ENCODE measurements at places on chromosomes 1 and 21.

- DNase-seq = no peak
Observed at GRCh38 chr1:51311826-51312225, 18.5 kb downstream of the TTC39A start.

DNA sequence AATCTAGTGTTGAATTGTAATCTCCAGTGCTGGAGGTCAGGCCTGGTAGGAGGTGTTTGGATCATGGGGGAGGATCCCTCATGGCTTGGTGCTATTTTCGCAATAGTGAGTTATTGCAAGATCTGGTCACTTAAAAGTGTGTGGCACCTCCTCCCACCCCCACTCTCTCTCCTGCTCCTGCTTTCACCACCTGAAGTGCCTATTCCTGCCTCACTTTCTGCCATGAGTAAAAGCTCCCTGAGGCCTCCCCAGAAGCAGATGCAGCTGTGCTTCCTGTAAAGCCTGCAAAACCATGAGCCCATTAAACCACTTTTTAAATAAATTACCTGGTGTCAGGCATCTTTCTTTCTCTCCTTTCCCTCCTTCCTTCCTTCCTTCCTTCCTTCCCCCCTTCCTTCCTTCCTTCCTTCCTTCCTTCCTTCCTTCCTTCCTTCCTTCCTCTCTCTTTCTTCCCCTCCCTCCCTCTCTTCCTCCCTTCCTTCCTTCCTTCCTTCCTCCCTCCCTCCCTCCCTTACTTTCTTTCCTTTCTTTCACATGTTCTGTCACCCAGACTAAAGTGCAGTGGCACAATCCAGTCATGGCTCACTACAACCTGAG lies 172.4 kb downstream of the C1orf21 start:
- no peak for DNase-seq

DNA sequence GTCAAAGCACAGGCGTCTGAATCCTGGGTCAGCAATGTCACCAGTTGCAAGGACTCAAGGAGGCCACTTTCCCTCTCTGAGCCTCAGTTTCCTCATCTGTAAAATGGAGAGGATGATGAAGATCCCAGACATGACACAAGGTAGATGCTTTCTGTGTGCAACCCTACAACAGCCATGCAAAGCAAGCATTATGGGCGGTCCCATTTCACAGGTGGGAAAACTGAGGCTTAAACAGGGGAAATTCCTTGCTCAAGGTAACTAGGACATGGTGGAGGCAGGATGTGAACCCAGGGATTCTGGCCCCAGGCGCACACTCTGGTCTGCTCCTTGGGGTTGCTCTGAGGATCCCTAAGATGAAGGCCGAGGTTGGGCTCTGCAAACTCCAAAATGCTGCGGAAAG lies 311.0 kb downstream of the PTPRU start:
- DNase-seq = no peak

DNA sequence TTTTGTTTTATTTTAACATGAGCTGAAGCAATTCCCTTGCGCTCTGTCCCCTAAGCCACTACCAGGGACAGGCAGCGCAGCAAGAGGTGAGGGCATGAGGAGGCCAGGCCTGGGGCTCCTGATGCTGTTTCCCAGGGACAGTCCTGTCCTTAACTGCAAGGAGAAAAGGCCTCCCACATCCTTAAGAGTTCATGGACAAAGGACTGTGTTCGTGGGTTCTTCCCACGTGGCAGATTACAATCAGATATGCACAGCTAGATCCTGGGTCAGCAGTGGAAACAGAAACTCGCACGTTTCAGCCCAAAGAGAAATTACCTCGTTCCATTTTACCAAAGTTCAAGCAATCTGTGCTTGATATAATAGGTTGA lies 85.8 kb downstream of the MIS18A start:
- DNase-seq = no peak

DNA sequence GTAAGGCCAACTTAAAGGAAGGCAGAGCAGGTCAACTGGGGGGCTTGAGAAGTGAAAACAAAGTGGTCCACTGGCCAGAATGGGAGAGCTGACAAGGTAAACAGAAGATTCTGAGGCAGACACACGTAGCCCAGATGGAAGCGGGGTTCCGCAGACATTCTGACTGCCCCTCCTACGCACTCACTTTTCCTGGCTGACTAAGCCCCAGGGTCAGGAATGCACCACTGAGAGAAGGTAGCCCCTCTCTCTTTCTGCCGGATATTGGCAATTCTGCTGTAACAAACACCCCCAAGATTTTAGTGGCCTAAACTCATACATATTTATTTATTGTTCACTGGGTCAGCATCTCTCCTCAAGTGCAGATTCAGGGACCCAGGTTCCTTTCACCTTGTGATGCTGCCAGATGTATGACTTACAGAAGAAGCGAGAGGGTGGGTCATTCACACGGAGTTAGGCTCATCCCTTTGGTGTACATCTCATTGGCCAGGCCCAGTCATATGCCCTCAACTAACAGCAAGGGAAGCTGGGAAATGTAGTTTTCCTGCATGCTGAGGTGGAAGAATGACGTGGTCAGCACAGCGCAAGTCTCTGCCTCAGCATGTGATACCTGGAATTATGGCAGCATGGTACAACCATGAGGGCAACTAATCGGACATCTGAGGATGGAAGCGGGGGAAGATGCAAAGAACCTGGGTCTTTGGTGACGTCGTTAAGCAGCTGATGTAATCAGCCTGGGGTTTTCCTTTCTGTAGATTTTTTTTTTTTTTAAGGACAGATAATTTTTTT lies 43.4 kb upstream of the MRPS6 start:
- peak; percentile 32 for DNase-seq

DNA sequence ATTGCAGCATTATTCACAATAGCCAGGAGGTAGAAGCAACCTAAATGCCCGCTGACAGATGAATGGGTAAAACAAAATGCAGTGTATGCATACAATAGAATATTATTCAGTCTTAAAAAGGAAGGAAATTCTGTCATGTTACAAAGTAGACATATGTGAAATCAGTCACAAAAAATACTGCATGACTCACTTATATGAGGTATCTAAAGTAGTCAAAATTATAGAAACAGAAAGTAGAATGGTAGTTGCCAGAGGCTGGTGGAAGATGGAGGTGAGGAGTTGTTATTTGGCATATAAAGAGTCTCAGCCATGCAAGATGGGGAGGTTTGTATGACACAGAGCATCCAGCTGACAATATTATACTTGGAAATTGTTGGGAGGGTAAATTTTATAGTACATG lies 43.0 kb upstream of the EGLN1 start:
- DNase-seq = no peak

- DNase-seq = no peak
Observed at GRCh38 chr1:48040154-48040553, 43.0 kb upstream of the TRABD2B start.

- DNase-seq = no peak
Observed at GRCh38 chr21:39327727-39328126, 14.3 kb upstream of the BRWD1 start.

DNA sequence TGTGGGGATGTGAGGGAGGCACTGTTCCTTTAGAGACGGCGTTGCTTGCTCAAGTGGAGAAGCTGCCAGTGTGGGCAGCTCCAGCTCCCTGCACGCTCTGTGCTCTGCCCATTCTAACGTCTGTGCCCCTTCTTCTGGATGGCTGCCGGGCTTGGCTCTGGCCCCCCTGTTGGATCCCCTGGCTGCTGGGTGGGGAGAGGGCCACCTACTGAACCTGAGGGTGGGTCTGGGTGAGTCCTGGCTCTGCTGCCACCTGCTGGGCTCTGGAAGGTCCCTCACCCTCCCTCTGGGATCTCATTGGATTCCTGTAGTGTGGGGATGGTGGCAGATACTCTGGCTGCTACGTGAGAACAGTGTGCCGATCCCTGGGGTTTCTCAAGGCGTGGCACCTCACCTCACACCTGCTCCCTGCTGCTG lies 5.0 kb downstream of the PFKL start:
- DNase-seq = no peak

GRCh38 chr1:53372501-53372951 lies 44.7 kb upstream of the LRP8 start:
- DNase-seq = no peak

- no peak for DNase-seq
Observed at GRCh38 chr1:20385630-20386029, 95.0 kb downstream of the VWA5B1 start.

- DNase-seq = no peak
Observed at GRCh38 chr1:53733975-53734649, 4.9 kb downstream of the GLIS1 start.

DNA sequence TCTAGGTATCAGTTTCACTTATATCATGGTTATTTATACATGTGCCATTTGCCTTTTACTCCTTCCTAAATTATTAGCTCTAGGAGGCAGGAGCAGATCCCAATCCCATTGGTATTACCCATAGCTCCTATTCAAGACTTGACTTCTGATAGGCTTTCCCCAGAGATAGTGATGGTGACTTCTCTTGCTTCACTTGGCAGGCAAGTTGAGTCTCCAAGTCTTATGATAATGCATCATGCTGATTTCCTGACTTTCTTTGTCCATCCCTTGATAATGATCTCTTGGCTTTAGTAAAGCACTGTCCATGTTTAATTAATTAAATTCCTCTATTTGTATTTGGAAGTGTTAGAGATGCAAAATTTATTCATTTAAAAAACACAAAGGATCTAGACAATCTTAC lies 253.5 kb upstream of the ADAMTS5 start:
- DNase-seq = no peak

GRCh38 chr1:26822737-26823395 lies 3.6 kb upstream of the ZDHHC18 start:
- DNase-seq = no peak

DNA sequence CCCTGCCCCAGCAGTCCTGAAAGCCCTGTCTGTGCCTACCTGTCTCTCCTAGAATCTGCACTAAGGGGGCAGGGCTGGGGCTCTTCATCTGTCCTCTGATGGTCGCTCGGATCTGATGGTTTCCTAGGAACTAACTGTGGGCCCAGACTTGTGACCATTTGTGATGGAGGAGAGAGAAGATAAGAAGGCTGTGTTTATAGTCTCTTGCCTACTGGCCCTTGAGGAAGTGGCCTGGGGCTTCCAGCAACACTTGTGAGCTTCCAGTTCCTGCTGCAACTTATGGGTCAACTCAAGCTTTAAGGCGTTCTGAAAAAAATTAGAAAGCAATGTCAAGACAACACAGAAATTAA lies 53.2 kb upstream of the SYNC start:
- no peak for DNase-seq

DNA sequence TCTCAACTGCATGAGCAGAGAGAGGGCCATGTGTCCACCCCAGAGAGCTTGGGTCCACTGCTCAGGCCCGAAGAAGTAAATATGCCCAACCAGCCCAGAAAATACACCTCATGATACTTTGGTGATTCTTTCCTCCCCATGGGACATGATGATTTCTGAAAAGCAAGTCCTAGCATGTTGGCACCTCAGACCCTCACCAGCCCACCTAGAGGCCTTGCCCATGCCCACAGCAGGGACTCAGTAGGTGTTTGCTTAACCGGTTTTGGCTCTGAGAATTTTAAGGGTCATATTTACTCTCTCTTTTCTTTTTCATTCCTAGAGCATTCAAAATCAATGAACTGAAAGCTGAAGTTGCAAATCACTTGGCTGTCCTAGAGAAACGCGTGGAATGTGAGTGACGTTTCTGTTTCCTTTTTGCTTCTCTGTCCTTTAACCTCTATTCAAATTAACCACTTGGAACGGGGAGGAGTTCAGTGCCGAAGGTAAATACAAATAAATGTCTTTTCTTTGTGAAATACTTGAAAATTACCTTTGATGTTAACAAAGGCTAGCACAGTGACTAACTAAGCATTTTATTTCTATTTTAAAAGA lies 79.7 kb downstream of the PDE9A start:
- DNase-seq = no peak

- DNase-seq = peak; percentile 89
Observed at GRCh38 chr1:202589190-202589930, 120.9 kb downstream of the SYT2 start.

- DNase-seq = no peak
Observed at GRCh38 chr1:32618673-32619221, 31.6 kb downstream of the ZBTB8OS start.

- no peak for DNase-seq
Observed at GRCh38 chr1:15453734-15454133, 2.8 kb upstream of the CELA2A start.

GRCh38 chr1:178060789-178061556 lies 32.9 kb upstream of the RASAL2 start:
- no peak for DNase-seq

- DNase-seq = peak; percentile 7
Observed at GRCh38 chr1:57067863-57068262, 102.0 kb upstream of the C8B start.

GRCh38 chr1:106526650-106527049 lies 529.8 kb upstream of the PRMT6 start:
- no peak for DNase-seq

DNA sequence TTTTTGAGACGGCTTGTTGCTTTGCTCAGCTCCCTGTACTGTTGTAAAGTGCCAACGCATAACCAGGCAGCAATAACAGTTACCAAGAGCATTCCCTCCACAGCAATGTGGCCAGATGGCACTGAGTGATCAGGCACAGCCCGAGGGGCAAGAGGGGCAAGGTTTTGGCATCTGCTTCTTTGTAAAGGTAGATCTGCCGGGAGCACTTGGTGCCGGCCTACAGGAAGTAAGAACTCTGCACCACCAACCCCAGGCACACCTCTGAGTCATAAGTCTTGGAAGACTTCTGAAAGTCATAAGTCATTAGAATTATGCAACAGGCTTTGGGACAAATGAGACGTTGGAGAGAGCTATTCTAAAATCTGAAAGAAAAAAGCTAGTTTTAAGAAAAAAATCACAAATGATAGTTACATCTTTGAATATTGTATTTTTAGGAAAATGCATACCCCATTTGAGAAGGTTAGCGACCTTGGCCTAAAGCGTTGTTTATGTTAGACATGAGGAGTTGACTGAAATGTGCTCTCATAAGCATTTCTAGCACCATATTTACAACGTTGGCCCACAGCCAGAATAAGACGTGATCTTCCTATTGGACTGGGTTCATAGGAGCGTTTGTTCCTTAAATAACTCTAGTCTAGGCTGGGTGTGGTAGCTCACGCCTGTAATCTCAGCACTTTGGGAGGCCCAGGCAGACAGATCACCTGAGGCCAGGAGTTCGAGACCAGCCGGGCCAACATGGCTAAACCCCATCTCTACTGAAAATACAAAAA lies 37.7 kb upstream of the MAP10 start:
- no peak for DNase-seq

DNA sequence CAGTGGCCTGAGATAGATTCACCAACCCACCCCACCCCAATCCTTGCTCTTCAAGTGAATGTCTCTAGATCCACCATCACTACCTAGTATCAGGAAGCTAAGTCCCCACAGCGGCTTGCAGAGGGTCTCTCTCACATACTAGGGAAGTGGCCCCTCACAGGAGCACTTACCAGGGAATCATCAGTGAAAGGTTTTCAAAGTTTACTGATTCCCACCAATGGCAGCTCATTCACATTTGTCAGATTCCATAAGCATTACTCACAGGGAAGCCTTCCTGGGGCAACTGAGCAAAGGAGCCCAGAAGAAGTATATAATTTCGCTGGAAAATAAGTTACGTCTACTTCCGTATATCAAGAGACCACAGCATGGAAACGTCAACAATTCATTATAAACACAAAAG lies 120.8 kb downstream of the GREM2 start:
- no peak for DNase-seq

DNA sequence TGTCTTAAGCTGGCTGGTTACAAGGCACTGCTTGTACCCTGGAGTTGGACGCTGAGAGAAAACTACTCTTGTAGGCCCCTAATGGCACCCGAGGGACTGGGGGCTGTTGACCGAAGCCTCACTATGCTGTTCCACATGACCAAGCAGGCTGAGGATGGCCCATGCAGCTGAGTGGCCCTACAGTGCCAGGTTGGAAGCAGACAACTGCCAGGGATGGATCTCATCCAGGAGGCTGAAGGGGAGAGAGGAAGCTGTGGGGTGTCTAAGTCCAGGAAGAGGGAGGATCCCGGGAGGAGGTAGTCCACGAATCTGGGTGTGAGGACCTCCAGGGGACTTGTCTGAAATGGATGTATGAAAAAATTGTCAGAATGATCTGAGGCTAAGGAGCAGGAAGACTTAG lies 45.8 kb downstream of the FOXD2 start:
- no peak for DNase-seq
